Smooth muscle cell of bladder (primary cell): ENCODE measurements at places on chromosomes 7 and 10. TPM values are rescaled to one million over a fixed set of nuclear protein-coding genes. Genes with fewer than 3 reads are reported as not detected.

Gene CNPY1
- total RNA-seq = not detected in 2 replicates

Gene NRF1
- total RNA-seq = 9.8 and 10.4 TPM in 2 replicates

Gene ZFYVE27
- 16.9 and 20.2 TPM in 2 replicates for total RNA-seq

Gene PAX2
- total RNA-seq = not detected in 2 replicates

Gene PLAC9
- total RNA-seq = 12.3 and 18.9 TPM in 2 replicates

Gene CACNB2
- 6.7 and 9.0 TPM in 2 replicates for total RNA-seq

Gene PRR15
- 0.28 and 0.83 TPM in 2 replicates for total RNA-seq

Gene CUX1
- total RNA-seq = 47.4 and 65.2 TPM in 2 replicates

Gene PRXL2A
- 3.6 and 4.9 TPM in 2 replicates for total RNA-seq

Gene KCTD7
- total RNA-seq = 10.2 and 17.5 TPM in 2 replicates
